GM13977 (cell line): ENCODE measurements at places on chromosomes 2 and 18.

GRCh38 chr2:222320436-222321395, 21.9 kb upstream of the PAX3 start:
- DNase-seq, result peak; percentile 46

DNA sequence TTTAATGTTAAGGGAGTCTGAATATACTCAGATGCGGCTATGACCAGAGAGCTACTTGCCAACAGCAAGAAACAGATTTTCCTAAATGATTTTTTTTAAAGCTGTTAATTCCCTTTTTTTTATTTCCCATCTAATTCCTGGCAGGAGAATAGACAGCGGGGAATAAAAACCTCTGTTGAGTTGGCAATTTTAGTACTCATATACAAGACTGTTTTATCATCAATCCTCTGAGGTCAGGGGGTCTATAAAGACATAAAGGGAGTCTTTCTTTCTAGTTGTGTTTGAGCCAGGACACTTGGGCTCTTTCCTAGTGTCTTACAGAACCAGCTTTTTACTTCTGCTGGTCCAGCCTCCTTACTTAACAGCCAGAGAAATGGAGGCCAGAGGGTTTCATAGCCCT, 29.4 kb downstream of the MAIP1 start:
- no peak for DNase-seq

DNA sequence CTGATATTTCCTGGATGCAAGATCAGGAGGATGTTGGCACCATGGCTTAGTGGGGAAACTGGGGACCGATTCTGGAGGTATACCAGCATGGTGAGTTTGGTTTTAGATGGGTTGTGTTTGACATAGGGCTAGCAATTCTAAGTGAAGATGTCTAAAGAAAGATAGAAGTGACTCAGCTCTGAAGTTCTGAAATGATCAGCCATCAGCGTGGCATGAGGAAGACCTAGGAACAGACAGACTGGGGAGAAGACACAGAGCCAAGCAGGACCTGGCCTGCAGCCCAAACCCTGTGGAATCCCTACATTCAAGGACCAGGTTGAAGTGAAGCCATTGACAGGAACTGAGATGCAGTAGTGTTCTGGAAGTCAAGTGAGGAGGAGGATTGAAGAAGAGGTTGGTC, 39.8 kb downstream of the HRH4 start:
- no peak for DNase-seq

- no peak for DNase-seq
Observed at GRCh38 chr18:67243799-67244587, 272.5 kb downstream of the DSEL start.

DNA sequence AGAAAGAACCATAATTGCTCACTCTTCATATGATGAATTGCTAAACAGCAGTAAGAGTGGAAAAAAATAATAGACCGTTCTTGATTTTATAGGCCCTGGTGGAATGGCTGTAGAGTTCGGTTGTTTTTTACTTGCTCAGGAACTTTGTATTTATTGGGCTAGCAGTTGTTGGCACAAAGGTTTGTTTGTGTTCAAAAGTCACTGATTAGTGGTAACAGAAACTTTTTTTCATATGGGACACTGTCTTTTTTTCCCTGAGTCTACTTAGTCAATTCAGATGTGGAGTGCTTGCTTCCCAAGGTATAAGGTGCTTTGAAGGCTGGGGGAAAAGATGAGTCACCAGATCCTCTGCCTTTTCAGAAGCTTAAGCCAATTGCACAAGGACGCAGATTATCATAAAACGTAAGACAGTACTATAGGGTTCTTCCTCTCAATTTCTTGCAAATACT, 25.8 kb downstream of the PHLPP1 start:
- no peak for DNase-seq

DNA sequence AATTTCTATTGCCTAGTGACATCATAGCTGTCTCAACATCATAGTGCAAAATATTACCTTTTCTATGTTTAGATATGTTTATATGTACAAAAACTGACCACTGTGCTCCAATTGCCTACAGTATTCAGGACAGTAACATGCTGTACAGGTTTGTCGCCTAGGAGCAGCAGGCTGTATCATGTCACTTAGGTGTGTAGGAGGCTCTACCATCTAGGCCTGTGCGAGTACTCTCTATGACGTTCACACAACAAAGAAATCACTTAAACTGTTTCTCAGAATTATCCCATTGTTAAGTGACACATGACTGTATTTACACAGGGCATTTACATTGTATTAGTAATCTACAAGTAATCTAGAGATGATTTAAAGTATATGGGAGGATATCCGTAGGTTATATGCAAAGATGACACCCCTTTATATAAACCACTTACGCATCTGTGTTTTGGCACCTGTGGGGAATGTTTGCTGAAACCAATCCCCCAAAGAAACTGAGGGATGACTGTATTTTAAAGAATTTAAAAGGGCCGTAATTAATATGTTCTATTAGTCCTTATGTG, 24.7 kb downstream of the IL1R2 start:
- no peak for DNase-seq

DNA sequence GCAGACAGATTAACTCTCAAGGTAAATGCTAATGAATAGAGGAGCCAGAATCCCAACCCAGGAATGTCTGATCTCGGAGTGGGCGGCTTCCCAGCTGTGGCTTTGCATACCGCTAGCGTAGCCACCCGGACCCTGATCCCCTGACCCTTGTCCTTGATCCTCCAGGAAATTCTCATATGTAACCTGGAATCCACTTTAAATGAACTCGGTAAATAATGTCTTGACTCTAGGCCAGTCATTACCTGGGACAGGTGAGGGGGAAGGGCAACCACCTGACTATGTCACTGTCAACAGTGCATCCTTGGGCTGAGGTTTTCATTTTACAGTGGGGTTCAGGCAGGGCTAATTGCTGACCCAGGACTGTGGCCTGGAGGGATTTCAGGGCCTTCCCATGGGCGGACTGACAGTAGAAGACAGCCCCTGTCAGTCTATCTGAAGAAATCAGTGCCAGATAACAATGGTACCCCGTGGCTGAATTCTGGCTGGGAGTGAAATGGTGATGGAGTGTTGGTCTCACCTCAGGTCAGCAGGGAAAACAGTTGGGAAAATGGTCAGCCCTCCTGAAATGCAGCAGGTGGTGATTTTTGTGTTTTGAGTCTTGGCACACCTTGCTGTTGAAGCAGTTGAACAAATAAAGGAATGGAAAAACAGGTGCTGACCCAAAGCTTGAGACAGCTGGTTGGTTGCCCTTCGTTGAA, 9.6 kb downstream of the ACKR3 start:
- no peak for DNase-seq

DNA sequence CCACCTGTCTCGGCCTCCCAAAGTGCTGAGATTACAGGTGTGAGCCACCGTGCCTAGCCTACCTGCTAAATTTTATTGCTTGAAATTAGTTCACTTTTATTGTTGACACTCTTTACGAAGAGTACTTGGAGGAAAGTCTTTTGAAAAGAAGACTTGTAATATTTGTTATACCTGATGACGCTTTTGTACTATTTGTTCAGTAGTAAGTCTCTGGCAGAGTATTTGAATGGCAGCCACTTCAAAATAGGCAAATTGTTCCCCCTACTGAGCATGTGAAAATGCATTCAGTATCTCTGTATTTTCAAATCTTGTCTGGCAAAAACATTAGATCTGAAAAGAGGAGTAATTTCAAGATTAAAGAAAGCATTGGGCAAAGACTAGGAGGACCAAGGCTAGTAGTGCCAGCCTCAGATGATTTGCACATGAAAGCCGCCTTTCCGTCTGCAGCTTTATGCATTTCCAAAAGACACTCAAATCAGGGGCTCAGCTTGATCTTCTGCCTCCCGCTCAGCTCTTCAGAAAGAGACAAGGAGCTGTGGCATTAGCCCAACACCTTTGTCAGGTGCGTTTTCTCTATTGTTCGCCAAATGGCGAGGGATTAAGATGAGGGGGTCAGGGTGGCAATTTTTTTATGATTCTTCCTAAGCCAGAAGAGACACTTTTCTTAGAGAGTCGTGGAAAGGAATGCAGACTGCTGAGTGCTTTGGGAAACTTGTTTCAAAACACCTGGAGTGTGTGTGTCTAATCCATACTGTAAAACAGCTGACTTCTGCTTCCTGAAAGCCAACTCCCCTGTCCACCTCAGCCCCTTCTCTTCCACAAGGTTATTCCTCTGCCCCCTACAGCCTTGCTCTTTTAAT, 18.8 kb upstream of the FOXI3 start:
- no peak for DNase-seq

DNA sequence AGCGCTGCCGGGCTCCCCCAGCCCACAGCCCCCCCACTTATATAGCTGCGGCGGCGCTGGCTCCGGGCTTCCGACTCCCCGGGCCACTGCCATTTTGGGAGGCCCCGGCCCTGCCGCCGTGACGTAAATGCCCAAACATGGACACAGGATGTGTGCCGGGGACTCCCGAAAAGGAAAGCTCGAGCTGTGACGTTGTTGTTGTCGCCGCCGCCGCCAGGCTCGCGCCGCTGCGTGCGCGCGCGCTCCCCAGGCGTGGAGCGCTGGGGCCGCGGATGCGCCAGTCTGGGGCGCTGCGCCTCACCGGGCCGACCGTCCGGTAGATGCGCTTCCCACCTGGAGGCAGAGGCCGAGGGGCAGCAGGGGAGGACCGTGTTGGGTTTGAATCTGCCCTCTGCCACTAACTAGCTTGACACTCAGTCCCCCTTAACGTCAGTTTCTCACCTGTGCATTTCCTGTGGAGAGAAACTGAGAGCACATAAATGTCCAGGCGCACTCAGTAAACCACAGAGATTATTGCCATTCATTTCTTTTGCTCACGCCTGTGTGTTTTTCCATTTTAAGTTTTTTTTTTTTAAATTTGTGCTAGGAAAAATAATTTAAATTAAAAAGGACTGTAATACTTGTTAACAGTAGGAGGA, at the start of gene EGR4:
TSS of gene EGR4 (minus strand) at position 15 of the 638 bp plus-strand sequence. CDS start 231 bp downstream, outside the sequence.
- peak; percentile 98 for DNase-seq

DNA sequence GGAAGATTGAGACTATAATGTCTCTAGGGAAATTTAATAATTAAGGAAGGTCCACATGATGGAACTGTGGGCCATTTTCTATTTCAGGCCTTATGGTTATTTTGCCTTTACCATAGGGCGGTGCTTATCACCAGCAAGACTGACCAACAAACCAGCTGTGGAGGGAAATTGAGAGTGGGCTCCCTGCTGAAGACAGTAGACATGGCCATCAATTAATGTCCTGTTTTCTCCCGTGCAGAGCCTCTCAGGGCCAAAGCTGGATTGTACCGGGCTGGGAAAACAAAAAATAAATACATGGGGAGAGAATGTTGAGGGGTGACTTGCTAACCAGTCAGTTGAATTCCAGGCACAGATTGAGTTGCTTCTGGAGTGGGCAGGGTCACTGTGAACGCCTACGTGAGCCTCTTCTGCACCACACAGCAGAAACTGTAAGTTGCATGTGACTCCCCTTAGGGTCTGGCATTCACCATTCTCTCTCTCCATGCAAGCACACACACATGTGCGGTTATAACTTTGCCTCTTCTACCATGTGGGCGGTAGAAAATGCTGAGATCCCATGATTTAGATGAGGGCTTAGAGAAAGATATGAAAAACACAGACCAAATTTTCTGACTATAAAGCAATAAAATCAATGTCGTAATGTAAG, 128.5 kb downstream of the COPS8 start:
- no peak for DNase-seq

DNA sequence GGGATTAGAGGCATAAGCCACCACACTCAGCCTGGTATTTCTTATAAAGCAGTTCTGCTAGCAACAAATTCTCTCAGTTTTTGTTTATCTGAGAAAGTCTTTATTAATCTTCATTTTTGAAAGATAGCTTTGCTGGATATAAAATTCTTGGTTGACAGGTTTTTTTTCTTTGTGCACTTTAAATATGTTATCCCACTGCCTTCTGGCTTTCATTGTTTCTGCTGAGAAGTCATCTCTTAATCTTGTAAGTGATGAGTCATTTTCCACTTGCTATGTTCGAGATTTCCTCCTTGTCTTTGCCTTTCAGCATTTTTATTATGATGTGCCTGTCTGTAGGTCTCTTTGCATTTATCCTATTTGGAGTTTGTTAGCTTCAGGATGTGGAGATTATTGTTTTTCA, 5.9 kb upstream of the ELAC1 start:
- no peak for DNase-seq

DNA sequence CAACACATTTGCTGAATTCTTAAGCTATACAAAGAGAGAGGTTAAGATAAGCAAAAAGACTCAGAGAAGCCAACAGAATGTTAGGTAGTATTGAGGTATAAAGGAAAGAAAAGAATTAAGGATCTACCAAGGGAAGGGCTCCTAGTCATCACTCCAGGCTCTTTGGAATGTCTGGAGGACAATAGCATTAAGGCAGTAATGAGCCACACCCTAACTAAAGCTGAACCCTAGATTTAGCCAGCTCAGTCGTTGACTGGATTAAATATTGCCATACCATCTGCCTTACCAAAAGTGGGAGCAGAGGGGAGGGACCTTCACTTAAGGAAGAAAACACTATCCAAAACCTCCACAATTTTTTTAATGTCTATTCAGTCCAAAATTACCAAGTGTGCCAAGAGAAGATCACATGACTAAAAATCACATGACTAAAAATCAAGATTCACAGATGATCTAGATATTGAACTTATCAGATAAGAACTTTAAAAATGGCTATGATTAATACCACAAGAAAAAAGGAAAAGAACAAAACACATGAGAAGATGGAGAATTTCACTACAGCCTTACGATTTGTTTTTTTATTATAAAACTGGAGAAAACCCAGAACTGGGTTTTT, 59.7 kb downstream of the EXOC6B start:
- DNase-seq, result no peak

GRCh38 chr2:19073522-19073921, 284.9 kb downstream of the OSR1 start:
- DNase-seq, result no peak

DNA sequence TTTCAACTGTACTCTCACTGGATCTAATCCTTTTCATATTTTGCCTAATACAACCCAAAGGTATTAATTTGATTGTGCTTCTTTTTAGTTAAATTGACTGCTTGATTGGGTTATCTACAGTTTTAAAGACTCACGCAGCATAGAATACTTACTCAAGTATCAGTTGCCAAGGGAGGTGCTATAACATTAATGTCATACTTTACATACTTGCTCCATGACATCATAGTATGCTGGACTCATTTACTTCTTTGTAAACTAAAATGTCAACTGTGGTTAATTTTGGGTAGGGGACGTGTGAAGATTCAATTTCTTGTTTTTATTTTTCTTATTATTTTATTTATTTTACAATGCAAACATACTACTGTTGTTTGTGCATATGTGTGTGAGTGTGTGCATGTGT, 716.2 kb upstream of the VRK2 start:
- DNase-seq, result no peak
